ENCODE measurements at places on chromosomes 11 and 22.

DNA sequence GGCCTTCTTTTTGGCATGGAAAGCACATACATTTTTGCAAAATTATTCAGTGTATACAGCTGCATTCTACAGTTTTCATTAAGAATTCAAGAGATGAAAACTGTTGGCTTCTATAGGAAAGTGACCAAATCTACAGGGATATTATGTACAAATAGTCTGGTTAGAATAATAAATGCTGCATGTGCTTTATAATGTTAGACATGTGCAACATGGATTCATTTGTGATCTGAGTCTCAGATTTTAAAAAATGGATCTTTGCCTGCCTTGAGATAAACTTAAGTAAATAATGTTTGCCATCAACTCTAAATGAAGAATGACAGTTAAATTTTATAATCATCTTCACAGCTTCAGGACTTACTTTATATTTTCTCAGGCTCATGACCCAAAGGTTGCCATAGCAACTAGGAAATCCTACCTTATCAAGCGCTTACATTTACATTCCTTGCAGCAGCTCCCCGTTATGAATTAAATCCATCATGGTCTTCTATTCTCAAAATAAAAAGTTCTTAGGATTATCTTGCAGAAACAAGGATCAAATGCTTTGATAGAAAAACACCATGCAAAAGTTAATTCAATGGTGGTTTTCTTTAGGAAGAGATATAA lies 200.2 kb downstream of the CADM1 start:
- no peaks in the 10 kb centered on the region for H3K27me3 ChIP-seq
- no peak overlapping the region for H3K27ac ChIP-seq
- no peak overlapping the region for H3K4me3 ChIP-seq
- H3K4me1 ChIP-seq: no peaks in the 10 kb centered on the region

GRCh38 chr11:73331138-73331916 lies 23.3 kb downstream of the ARHGEF17 start:
- DNase-seq: no peak
- H3K4me3 ChIP-seq: no peak overlapping the region
- no peaks in the 10 kb centered on the region for H3K27me3 ChIP-seq
- H3K36me3 ChIP-seq: peaks cover 3% of the 10 kb centered on the region
- no peak overlapping the region for H3K27ac ChIP-seq

GRCh38 chr11:72700146-72700545 lies 25.9 kb upstream of the PDE2A start:
- H3K36me3 ChIP-seq: peaks cover 10% of the 10 kb centered on the region
- H3K4me3 ChIP-seq: no peak overlapping the region
- no peak for DNase-seq
- H3K27me3 ChIP-seq: no peaks in the 10 kb centered on the region

GRCh38 chr22:26536056-26536761 lies 23.9 kb upstream of the TFIP11 start:
- no peak for DNase-seq
- peaks cover 17% of the 10 kb centered on the region for H3K4me1 ChIP-seq
- no peak overlapping the region for H3K27ac ChIP-seq
- H3K4me3 ChIP-seq: no peak overlapping the region
- H3K36me3 ChIP-seq: peaks cover 82% of the 10 kb centered on the region
- H3K27me3 ChIP-seq: no peaks in the 10 kb centered on the region

- no peaks in the 10 kb centered on the region for H3K27me3 ChIP-seq
- H3K4me1 ChIP-seq: peaks cover 2% of the 10 kb centered on the region
- no peaks in the 10 kb centered on the region for H3K36me3 ChIP-seq
Measured at GRCh38 chr11:57521116-57521515, 5.6 kb upstream of the SLC43A1 start.

DNA sequence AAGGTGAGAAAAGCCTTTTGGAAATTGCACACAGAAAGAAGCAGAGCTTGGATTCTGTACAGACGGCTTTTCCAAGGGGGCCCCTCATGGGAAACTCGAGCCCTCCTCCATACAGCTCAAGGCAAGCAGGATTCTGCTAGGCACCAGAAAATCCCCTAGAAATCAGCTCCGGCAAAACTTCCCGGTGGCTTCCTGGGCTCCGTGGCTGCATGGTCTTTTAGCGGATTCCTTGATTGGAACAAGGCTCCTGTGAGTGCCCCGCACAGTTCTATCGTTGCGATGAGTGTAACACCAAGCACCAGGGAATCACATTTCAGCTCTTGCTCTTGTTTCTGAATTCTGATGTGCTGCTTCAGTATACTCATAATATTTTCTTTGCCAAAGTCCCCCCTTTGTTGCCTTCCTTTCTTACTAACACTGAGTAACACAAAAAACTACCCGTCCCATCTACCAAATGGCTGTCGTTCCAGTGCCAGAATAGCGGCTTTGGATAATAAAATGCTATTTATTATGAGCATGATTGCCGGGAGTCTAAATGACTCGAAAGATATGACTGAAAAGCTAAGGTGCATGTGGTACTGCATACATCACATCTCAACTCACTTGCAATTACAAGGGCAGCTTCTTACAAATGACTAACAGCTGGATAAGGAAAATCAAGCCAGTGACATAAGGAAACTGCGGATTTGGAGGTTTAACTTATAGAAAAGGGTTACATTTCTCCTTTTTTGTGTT lies 494.1 kb downstream of the DLG2 start:
- no peaks in the 10 kb centered on the region for H3K27me3 ChIP-seq
- no peaks in the 10 kb centered on the region for H3K4me1 ChIP-seq
- no peak overlapping the region for H3K27ac ChIP-seq
- H3K36me3 ChIP-seq: no peaks in the 10 kb centered on the region

GRCh38 chr11:57305523-57305922 lies 19.2 kb downstream of the TNKS1BP1 start:
- no peak for DNase-seq
- no peak overlapping the region for H3K4me3 ChIP-seq
- H3K36me3 ChIP-seq: peaks cover 31% of the 10 kb centered on the region
- H3K27ac ChIP-seq: no peak overlapping the region
- no peaks in the 10 kb centered on the region for H3K27me3 ChIP-seq

- H3K27me3 ChIP-seq: peaks cover 69% of the 10 kb centered on the region
- H3K4me3 ChIP-seq: no peak overlapping the region
- peaks cover 3% of the 10 kb centered on the region for H3K4me1 ChIP-seq
- no peak for DNase-seq
- no peak overlapping the region for H3K27ac ChIP-seq
Measured at GRCh38 chr22:50605613-50606074, 5.1 kb downstream of the MAPK8IP2 start.

- no peaks in the 10 kb centered on the region for H3K36me3 ChIP-seq
- H3K27me3 ChIP-seq: no peaks in the 10 kb centered on the region
- DNase-seq: peak; percentile 96
Measured at GRCh38 chr22:37533995-37534394, 14.8 kb upstream of the CARD10 start.

DNA sequence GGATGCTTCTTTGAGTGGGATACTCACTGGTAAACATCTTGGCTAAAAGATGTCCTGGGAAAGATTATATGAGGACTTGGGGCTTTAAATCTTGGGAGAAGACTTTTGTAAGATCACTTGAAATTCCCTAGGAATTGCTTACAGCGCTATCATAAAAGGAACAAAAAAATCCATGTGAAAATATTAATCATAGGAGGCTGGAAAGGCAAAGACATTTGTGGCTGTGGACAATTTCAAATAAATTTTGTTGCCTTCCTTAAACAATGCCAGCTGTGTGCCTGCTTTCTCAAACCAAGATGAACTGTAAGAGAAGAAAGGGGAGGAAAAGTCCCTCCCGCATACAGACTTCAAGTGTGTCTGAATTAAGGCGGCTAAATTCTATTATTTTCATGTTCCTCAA lies 75.6 kb downstream of the SNX19 start:
- H3K4me1 ChIP-seq: no peaks in the 10 kb centered on the region
- H3K27me3 ChIP-seq: no peaks in the 10 kb centered on the region
- DNase-seq: no peak
- no peak overlapping the region for H3K27ac ChIP-seq
- no peak overlapping the region for H3K4me3 ChIP-seq

GRCh38 chr22:35910003-35910769 lies 118.4 kb downstream of the RBFOX2 start:
- no peaks in the 10 kb centered on the region for H3K36me3 ChIP-seq
- H3K27ac ChIP-seq: peak overlapping the region; percentile 4
- H3K27me3 ChIP-seq: no peaks in the 10 kb centered on the region
- H3K4me1 ChIP-seq: peaks cover 19% of the 10 kb centered on the region
- H3K4me3 ChIP-seq: no peak overlapping the region
- DNase-seq: peak; percentile 85

DNA sequence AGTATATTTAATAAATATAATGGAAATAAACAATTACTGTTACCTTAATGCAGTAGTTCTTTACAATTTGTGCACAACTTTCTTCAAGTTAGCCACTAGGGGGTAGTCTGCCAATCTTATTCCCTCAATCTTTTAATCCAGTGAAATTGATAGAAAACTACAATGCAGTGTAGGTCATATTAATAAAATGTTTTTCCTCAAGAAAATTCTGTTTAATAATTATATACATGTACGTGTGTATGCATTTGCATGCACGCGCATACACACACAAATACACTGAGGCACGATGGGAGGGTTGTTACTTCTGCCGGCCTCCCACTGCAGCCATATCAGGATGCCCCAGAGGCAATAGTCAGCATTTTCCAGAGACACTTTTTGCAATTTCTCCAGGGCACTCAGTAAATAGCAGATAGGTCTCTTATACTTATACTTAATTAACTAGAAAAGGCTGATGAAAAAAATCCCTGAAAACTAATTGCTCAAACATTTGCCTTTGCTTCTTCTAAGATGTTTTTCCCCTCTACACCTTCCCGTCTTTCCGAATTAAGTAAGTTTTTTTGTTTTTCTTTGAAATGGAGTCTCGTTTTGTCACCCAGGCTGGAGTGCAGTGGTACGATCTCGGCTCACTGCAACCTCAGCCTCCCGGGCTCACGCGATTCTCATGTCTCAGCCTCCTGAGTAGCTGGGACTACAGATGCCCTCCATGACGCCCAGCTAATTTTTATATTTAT lies 3.1 kb downstream of the GAB2 start:
- no peaks in the 10 kb centered on the region for H3K27me3 ChIP-seq
- H3K36me3 ChIP-seq: peaks cover 3% of the 10 kb centered on the region
- H3K4me1 ChIP-seq: peaks cover 39% of the 10 kb centered on the region
- H3K27ac ChIP-seq: no peak overlapping the region

- H3K4me3 ChIP-seq: no peak overlapping the region
- no peak overlapping the region for H3K27ac ChIP-seq
- peaks cover 51% of the 10 kb centered on the region for H3K27me3 ChIP-seq
Measured at GRCh38 chr22:39242595-39243438, 2.0 kb downstream of the PDGFB start.

GRCh38 chr11:23403210-23404185 lies 543.2 kb upstream of the CCDC179 start:
- no peak for DNase-seq
- H3K27ac ChIP-seq: no peak overlapping the region
- H3K4me3 ChIP-seq: no peak overlapping the region
- H3K4me1 ChIP-seq: no peaks in the 10 kb centered on the region

DNA sequence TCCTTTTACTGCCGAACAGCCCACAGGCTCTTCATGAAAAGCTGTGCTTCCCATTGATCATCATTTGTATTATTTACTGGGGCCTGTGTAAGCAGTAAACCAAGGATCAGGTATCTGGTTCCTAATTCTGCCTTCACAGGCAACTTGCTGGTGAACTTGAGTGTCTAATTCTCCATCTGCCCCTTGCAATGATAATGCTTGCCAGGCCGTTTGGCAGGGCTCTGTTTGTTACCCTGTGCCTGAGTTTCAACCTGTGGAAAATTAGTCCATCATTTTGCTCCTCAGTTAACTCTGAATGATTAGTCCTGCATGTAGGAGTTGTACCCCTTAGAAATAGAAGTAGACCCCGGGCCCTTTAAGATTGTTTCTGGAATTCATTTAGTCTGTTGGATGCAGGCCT lies 298.4 kb upstream of the CADM1 start:
- H3K4me1 ChIP-seq: no peaks in the 10 kb centered on the region
- no peak overlapping the region for H3K27ac ChIP-seq
- DNase-seq: no peak

DNA sequence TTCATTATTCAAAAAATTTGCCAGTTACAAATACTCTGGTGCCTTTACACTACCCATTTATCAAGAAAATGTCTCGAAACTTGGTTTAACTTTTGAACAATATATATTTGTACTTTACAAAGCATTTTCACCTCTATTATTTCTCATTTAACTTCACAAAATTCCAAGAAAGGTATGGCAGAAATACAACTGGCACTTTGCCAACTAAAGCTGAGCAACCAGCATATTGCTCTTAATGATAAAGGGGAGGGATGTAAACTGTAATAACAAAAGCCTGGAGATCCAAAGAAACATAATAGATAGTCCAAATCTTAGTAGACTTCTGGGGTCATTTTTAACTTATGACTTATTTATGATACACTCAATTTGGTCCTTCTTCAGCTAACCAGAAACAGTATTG lies 7.7 kb downstream of the PITPNB start:
- H3K27me3 ChIP-seq: no peaks in the 10 kb centered on the region
- H3K27ac ChIP-seq: no peak overlapping the region
- DNase-seq: no peak
- no peaks in the 10 kb centered on the region for H3K4me1 ChIP-seq
- H3K36me3 ChIP-seq: peaks cover 50% of the 10 kb centered on the region

DNA sequence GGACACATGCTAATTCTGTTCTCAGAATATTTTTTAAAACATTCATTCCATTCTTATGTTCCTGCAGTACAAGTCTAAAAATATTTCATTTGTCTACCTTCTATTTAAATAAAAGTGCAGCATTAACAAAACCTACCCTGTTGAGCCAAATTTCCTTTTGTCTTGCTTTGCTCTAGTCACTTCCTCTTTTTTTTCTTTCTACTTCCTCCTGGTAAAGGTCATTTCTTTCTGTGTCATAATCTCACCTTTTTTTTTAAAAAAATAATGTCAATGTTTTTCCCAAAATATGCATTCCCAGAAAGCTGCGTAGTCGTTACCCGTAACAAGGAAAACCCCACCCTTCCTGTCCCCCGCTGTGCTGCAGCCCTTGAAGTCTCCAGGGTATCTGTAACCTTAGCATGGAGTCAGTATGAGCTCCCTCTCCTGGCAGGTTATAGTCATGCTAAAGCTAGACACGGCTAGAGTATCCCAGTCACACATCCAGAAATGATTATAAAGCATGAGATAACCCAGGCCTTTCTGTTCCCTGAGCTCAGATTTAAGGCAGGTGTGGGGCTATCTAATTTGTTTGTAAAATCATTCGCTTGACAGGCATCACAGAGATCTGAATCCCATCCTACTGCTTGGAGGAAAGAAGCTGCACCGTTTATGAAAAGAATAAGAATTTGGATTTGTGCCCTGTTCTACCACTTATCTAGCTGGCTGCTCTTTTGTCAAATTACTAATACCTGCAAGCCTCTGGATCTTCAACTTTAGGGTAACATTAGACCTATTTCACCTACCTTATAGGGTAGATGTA lies 51.1 kb upstream of the EED start:
- DNase-seq: peak; percentile 89
- peak overlapping the region; percentile 74 for H3K27ac ChIP-seq
- no peaks in the 10 kb centered on the region for H3K36me3 ChIP-seq
- no peaks in the 10 kb centered on the region for H3K27me3 ChIP-seq

- H3K27me3 ChIP-seq: no peaks in the 10 kb centered on the region
- H3K36me3 ChIP-seq: peaks cover 71% of the 10 kb centered on the region
- DNase-seq: no peak
- H3K27ac ChIP-seq: no peak overlapping the region
Measured at GRCh38 chr22:37621352-37621860, 12.8 kb downstream of the GGA1 start.

- H3K4me3 ChIP-seq: peak within 1 kb of the TSS; percentile 33
- peaks cover 7% of the 10 kb centered on the region for H3K27me3 ChIP-seq
- H3K36me3 ChIP-seq: no peaks in the 10 kb centered on the region
- peaks cover 6% of the 10 kb centered on the region for H3K4me1 ChIP-seq
Measured at GRCh38 chr11:17388609-17389210, at the start of gene KCNJ11. TSS of gene KCNJ11 (minus strand) at chr11:17388659. CDS start at chr11:17388091, 568 bp downstream.

Measured in common myeloid progenitor, CD34-positive (primary cell).